Pancreas (tissue), 10 donors: ENCODE measurements at places on chromosomes 3 and 15. TPM values are rescaled to one million over a fixed set of nuclear protein-coding genes. Genes with fewer than 3 reads are reported as not detected.

The CACNA2D2 gene
- 1.5 TPM for total RNA-seq

GRCh38 chr15:95091444-95091843 is 860.1 kb downstream of the MCTP2 start:
- no peak for DNase-seq

DNA sequence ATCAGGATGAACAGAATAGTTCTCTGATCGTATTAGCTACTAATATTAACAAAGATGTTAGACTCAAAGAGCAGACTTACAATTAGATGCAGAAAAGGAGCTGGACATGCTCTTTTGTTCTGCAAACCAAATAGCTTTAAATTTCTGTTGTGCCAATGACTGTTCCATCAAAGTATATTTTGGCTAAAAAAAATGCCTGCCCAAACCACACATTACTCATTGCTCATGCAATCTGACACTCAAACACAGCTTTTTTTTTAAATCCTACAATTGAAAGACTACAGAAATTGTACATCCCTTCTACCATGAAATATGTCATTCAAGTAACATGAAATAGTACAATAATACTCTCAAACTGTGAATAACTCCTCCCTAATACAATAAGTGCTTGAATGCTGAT is 48.6 kb downstream of the SHOX2 start:
- no peak for DNase-seq

DNA sequence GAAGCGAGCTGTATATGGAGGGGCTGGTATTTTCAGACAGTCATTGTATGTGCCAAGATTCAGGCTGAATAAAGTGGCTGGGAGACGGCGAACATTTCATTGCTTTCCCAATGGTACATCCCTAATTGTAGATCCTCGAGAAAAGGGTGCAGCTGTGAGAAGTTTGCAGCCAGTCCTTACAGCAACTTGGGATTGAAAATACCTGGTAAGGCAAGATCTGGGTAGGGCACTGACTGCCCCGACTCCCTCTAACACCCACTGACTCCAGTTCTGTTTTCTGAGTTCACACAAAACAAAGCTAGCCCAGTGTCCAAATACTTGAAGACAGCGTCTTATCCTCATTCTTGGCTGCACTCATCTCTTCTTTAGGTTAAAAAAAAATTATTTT is 63.7 kb downstream of the EDEM1 start:
- DNase-seq: no peak
